ENCODE measurements at places on chromosomes 6 and 20. TPM values are rescaled to one million over a fixed set of nuclear protein-coding genes. Genes with fewer than 3 reads are reported as not detected.

PRPF6 gene
- 66.0 TPM for total RNA-seq

NDUFAF5 gene
- 10.9 TPM for total RNA-seq

TP53TG5 gene
- 0.50 TPM for total RNA-seq

NKX2-2 gene
- total RNA-seq = not detected
